Mononuclear cell (primary cell): ENCODE measurements at places on chromosomes 11 and 22. TPM values are rescaled to one million over a fixed set of nuclear protein-coding genes. Genes with fewer than 3 reads are reported as not detected.

FIBIN gene
- total RNA-seq, result 0.10 TPM

BACE1 gene
- 1.9 TPM for total RNA-seq

USH1C gene
- total RNA-seq, result not detected

PLEKHA7 gene
- total RNA-seq, result 1.7 TPM

YWHAH gene
- total RNA-seq, result 73.8 TPM

SCN2B gene
- total RNA-seq, result not detected

CBLIF gene
- not detected for total RNA-seq

PKNOX2 gene
- total RNA-seq, result under 0.01 TPM

ART1 gene
- not detected for total RNA-seq

SEPTIN5 gene
- 20.9 TPM for total RNA-seq

PRODH gene
- total RNA-seq, result not detected

KRTAP5-8 gene
- not detected for total RNA-seq

TRIM64 gene
- total RNA-seq, result not detected

PARVG gene
- 87.6 TPM for total RNA-seq

SMTN gene
- 2.8 TPM for total RNA-seq

UBQLN3 gene
- 0.21 TPM for total RNA-seq

RAG2 gene
- not detected for total RNA-seq

ACCS gene
- total RNA-seq, result 4.8 TPM

FGF3 gene
- total RNA-seq, result not detected

MMP8 gene
- total RNA-seq, result 0.10 TPM

LIF gene
- total RNA-seq, result 4.2 TPM

CD6 gene
- 176 TPM for total RNA-seq

TMEM225 gene
- not detected for total RNA-seq

FAT3 gene
- total RNA-seq, result under 0.01 TPM

ST14 gene
- total RNA-seq, result 11.4 TPM

ME3 gene
- total RNA-seq, result 4.2 TPM

CLMP gene
- total RNA-seq, result 0.10 TPM
